Sigmoid colon (tissue), 7 donors: ENCODE measurements at places on chromosomes 2 and 18. TPM values are rescaled to one million over a fixed set of nuclear protein-coding genes. Genes with fewer than 3 reads are reported as not detected.
A peak's percentile ranks its signal among the peaks of the same experiment; 100 is the strongest.

DNA sequence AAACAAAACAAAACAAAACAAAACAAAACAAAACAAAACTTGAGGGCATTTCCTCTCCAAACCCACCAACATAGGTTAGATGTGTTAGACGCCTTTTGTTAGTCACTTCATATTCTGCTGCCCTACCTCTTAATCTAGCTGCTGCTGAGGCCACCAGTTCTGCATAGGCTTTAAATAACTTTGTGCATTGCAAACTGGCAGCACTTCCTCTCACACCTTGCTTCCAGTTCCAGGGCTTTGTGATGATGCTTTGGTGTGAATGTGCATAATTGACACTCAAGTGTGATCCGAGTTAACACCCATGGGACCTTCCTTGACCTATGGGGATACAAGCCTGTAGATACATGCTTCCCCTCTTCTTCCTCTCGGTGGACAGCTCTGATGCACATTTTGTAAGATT is 2.3 kb upstream of the SERPINB11 start:
- H3K4me1 ChIP-seq: no peaks in the 10 kb centered on the region
- no peak overlapping the region for H3K4me3 ChIP-seq
- no peaks in the 10 kb centered on the region for H3K27me3 ChIP-seq
- DNase-seq: no peak

DNA sequence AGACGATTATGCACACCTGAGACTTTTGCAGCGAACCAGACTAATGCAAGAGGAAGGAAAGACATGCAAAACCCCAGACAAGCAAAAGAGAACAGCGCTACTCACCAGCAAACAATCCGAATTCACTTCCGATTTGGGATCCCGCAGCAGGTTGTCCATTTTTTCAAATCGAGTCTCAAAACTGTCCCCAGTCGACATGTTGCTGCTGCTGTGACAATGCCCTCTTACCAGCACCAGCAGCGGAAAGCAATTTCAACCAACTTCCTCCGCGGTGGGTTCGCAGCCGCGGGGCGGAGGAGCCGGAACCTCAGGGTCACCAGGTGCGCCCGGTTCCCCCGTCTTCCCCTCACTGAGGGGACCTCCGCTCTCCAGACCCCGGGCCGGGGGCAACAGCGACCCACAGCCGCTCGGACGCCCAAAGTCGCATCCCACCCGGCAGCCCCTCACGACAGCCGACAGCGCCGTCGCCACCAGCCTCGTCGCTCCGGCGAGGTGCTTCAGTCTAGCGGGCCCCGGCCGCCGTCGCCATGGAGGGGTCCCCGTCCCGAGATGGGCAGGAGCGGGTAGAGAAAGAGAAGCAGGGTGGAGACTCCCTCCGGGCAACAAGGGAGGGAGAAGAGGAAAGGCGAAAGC is 784 bp downstream of the ROCK1 start:
- H3K27ac ChIP-seq: peak overlapping the region; percentile 95
- no peaks in the 10 kb centered on the region for H3K36me3 ChIP-seq
- no peaks in the 10 kb centered on the region for H3K27me3 ChIP-seq
- peak; percentile 74 for DNase-seq

GRCh38 chr2:1586251-1586922 is 157.9 kb downstream of the PXDN start:
- no peaks in the 10 kb centered on the region for H3K4me1 ChIP-seq
- H3K27ac ChIP-seq: no peak overlapping the region
- no peaks in the 10 kb centered on the region for H3K27me3 ChIP-seq

The CCDC150 gene
- not detected for total RNA-seq

The TMEM185B gene
- 30.7 TPM for total RNA-seq

- no peaks in the 10 kb centered on the region for H3K27me3 ChIP-seq
- no peak overlapping the region for H3K27ac ChIP-seq
- no peaks in the 10 kb centered on the region for H3K36me3 ChIP-seq
Observed at GRCh38 chr18:61546590-61546989, 213.4 kb downstream of the CDH20 start.

The ZNF521 gene
- total RNA-seq: 12.0 TPM

DNA sequence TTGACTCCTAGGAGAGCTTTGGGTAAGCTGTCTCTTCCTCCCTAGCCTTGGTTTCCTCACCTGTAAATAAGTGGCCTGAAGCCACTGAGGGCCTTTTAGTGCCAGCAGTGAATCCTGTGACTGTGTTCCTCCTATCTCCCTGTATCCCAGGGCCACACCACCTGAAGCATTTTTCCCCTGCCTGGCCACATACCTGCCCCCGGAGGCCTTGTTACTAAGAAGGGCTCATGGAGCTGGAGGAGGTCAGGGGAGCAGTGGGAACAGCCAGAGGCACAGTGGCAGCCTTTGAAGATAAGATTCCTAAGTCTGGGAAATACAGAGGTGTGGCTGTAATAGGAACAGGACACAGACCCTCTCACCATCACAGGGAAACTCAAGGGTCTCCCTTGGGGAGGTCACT is 162.4 kb downstream of the SMAD7 start:
- no peaks in the 10 kb centered on the region for H3K27me3 ChIP-seq
- H3K4me3 ChIP-seq: no peak overlapping the region
- H3K27ac ChIP-seq: no peak overlapping the region
- H3K36me3 ChIP-seq: peaks cover 24% of the 10 kb centered on the region
- DNase-seq: peak; percentile 15

The CCDC102B gene
- 11.8 TPM for total RNA-seq

DNA sequence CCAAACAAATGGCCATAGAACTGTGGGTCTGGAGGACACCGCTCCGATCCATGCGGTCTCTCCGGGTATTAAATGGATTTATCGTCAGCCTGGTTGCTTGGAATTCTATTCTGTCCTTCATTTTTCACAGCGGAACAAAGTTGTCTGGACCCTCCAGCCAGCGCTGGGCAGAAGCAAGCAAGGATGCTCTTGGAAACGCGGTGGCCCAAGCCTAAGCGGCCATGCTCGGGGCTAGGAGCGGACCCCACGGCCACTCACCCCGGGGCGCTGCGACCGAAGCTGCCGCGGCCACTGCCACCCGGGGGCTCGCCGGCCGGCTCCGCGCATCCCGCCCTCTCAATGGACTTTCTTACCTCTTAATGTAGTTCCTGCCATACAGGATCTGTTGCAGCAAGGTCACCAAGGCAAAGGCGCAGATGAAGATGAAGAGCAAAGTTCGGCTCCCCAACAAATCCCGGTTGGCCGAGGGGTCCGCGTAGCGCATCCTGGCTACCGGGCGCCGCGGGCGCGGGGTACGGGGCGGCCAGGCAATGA is 761 bp downstream of the ST8SIA5 start:
- peaks cover 61% of the 10 kb centered on the region for H3K27me3 ChIP-seq
- H3K4me1 ChIP-seq: no peaks in the 10 kb centered on the region
- peak overlapping the region; percentile 30 for H3K4me3 ChIP-seq
- no peak overlapping the region for H3K27ac ChIP-seq
- no peaks in the 10 kb centered on the region for H3K36me3 ChIP-seq

GRCh38 chr2:628651-629050 is 48.6 kb downstream of the TMEM18 start:
- DNase-seq: no peak
- no peaks in the 10 kb centered on the region for H3K27me3 ChIP-seq
- no peak overlapping the region for H3K27ac ChIP-seq
- H3K36me3 ChIP-seq: no peaks in the 10 kb centered on the region
- no peaks in the 10 kb centered on the region for H3K4me1 ChIP-seq
- no peak overlapping the region for H3K4me3 ChIP-seq

DNA sequence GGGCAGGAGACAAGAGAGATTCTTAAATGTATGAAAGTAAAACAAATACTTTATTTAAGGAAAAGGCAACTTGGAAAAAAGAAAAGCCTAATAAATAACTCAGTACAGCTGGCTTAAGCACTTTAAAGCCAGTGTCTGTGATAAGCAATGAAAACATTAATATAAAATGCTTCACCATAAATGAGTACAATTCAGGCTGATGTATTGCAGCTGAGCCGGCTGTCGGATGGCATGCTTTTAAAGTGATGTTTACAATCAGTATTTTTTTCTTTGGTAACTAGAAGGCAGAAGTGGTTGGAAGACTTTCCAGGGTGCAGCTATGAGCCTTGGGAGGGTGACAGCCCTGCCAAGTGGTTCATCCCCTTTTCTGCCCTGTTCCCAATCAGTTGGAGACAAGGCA is 58.7 kb upstream of the CELF4 start:
- H3K27ac ChIP-seq: no peak overlapping the region
- H3K27me3 ChIP-seq: no peaks in the 10 kb centered on the region
- DNase-seq: no peak
- no peak overlapping the region for H3K4me3 ChIP-seq

- peaks cover 22% of the 10 kb centered on the region for H3K4me1 ChIP-seq
- H3K4me3 ChIP-seq: no peak overlapping the region
- H3K27ac ChIP-seq: peak overlapping the region; percentile 89
- no peaks in the 10 kb centered on the region for H3K27me3 ChIP-seq
Observed at GRCh38 chr2:128324897-128325410, 6.3 kb upstream of the HS6ST1 start.

The ZSWIM2 gene
- total RNA-seq: not detected

GRCh38 chr2:11092701-11093335 is 62.4 kb upstream of the SLC66A3 start:
- no peaks in the 10 kb centered on the region for H3K27me3 ChIP-seq
- no peaks in the 10 kb centered on the region for H3K4me1 ChIP-seq
- DNase-seq: no peak
- H3K36me3 ChIP-seq: no peaks in the 10 kb centered on the region
- no peak overlapping the region for H3K27ac ChIP-seq

- no peak overlapping the region for H3K4me3 ChIP-seq
- no peaks in the 10 kb centered on the region for H3K27me3 ChIP-seq
- no peak for DNase-seq
- no peaks in the 10 kb centered on the region for H3K36me3 ChIP-seq
- no peaks in the 10 kb centered on the region for H3K4me1 ChIP-seq
Observed at GRCh38 chr18:48573632-48574283, 34.9 kb downstream of the CTIF start.

- no peak overlapping the region for H3K4me3 ChIP-seq
- H3K4me1 ChIP-seq: no peaks in the 10 kb centered on the region
- H3K36me3 ChIP-seq: no peaks in the 10 kb centered on the region
- H3K27me3 ChIP-seq: no peaks in the 10 kb centered on the region
- no peak for DNase-seq
Observed at GRCh38 chr2:152950126-152950525, 231.7 kb downstream of the ARL6IP6 start.

The MLPH gene
- total RNA-seq: 3.5 TPM

DNA sequence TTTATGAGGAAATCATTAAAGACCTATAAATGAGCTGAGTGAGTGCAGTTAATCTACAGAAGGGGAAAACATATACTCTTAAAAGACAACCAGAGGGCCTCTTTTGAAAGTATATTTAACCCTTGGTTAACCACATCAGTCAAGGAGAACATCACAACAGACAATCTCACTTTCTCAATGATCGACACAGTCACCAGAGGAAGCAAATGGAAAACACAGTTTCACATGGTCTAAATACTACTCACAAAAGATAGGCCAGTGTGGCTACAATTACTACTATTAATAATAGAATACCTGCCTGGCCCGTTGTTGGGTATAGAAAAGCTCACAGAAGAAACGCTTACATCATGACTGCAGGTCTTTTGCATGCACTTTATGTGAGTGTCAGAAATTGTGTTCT is 426.2 kb downstream of the NCKAP5 start:
- no peaks in the 10 kb centered on the region for H3K36me3 ChIP-seq
- no peak overlapping the region for H3K27ac ChIP-seq
- H3K27me3 ChIP-seq: no peaks in the 10 kb centered on the region

- H3K27ac ChIP-seq: no peak overlapping the region
- DNase-seq: no peak
- no peak overlapping the region for H3K4me3 ChIP-seq
- H3K36me3 ChIP-seq: no peaks in the 10 kb centered on the region
- no peaks in the 10 kb centered on the region for H3K4me1 ChIP-seq
Observed at GRCh38 chr2:171069286-171069956, 91.3 kb downstream of the TLK1 start.

GRCh38 chr2:15829985-15830384 is 110.4 kb upstream of the MYCN start:
- H3K4me1 ChIP-seq: no peaks in the 10 kb centered on the region
- no peaks in the 10 kb centered on the region for H3K27me3 ChIP-seq
- no peak overlapping the region for H3K27ac ChIP-seq
- DNase-seq: no peak
- no peaks in the 10 kb centered on the region for H3K36me3 ChIP-seq

The POTEJ gene
- total RNA-seq: not detected

GRCh38 chr18:51074605-51075004 is 44.6 kb downstream of the SMAD4 start:
- H3K4me1 ChIP-seq: peaks cover 20% of the 10 kb centered on the region
- peaks cover 44% of the 10 kb centered on the region for H3K36me3 ChIP-seq
- H3K27ac ChIP-seq: no peak overlapping the region
- H3K4me3 ChIP-seq: no peak overlapping the region
- no peak for DNase-seq
- H3K27me3 ChIP-seq: no peaks in the 10 kb centered on the region

The HJURP gene
- total RNA-seq: 0.28 TPM

DNA sequence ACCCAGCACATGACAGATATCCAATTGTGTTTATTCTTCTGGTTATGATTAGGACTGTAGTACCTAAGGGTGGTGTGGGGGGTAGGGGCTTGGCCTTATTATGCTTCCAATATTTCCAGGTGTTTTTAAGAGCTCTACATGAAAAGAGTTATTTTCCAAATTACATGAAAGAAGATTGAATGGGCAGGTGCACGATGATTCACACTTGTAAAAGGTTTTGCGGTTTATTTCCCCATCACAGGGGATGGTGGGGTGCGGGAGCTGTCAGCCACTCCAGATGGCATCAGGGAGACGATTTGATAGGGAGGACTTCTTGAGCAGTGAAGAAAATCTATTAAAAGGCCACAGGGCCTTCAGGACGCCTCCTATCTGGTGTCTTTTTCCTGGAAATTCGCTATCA is 15.1 kb upstream of the CCBE1 start:
- no peaks in the 10 kb centered on the region for H3K36me3 ChIP-seq
- no peaks in the 10 kb centered on the region for H3K4me1 ChIP-seq
- no peaks in the 10 kb centered on the region for H3K27me3 ChIP-seq
- no peak overlapping the region for H3K4me3 ChIP-seq
- no peak for DNase-seq
- H3K27ac ChIP-seq: no peak overlapping the region

The FTCDNL1 gene
- 3.6 TPM for total RNA-seq

The PDCD1 gene
- total RNA-seq: 0.36 TPM

The IHH gene
- not detected for total RNA-seq

DNA sequence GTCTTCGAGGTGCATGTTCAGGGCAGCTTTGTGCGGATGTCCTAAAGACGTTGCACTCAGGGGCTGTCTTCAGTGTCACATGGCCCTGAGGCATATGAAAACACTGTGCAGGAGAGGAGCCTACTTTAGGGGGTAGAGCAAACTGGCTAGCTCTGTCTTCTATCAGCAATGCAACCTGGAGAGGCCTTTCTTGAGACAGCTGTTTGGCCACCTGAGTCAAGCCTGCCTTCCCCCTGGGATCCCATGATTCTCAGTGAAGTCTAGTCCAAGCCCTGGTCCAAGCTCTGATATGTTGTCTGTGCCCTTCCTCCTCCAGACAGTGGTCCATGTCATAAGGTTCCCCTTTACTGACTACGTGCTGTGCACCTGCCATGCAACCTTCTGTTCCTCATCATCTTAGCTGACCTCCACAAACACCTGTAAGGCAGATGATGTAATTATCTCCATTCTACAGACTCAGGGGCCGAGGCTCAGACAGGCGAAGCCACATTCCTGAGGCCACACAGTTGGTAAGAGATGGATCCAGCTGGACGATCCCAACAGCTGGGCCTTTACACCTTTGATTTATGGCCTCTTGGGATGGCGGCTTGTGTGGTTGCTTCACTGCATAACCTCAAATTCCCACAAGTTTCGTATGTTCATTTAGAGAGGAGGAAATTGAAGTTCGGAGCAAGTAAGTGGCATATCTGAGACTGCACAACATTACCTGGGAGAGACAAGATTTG is 109.9 kb downstream of the COPS8 start:
- no peaks in the 10 kb centered on the region for H3K27me3 ChIP-seq
- peak; percentile 85 for DNase-seq
- no peak overlapping the region for H3K4me3 ChIP-seq
- no peaks in the 10 kb centered on the region for H3K36me3 ChIP-seq
- peak overlapping the region; percentile 53 for H3K27ac ChIP-seq
